ENCODE measurements at places on chromosomes 2 and 18.

GRCh38 chr2:65045651-65046050, 10.6 kb upstream of the CEP68 start:
- ATAC-seq = no peak

GRCh38 chr2:64839844-64840243, 149.4 kb upstream of the SLC1A4 start:
- peak; percentile 72 for ATAC-seq

- no peak for ATAC-seq
Measured at GRCh38 chr2:216505133-216506106, 6.8 kb downstream of the RPL37A start.

GRCh38 chr18:44507729-44508325, 172.9 kb upstream of the SETBP1 start:
- no peak for ATAC-seq

DNA sequence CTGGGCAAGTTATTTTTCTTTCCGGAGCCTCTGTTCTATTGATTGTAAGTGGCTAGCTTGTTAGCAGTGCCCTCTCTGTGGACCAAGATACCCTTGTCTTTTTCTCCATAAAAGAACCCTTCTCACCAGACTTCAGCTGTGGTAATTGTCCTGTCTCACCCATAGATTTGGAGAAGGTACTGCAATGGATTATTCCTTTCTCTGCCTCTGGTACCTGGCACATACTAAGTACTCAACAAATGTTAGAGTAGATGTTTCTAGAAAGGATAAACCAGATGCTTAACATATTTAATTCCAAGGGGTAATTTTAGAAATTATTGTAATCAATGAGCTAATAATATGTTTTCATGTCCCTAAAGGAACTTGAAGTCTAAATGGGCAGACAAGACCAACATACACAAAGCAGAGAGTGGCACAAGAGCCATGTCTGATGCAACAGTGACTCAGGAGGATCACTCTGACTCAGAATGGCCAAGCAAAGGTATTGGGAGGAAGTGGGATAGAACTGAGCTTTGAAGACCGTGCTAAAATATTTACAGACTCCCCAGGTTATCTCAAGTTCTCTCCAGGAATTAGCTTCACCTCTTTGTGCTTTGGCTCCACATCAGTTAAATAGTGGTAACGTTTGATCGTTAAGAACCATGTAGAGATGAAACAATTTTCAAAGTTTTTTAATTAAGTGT, 129.7 kb upstream of the OSR1 start:
- ATAC-seq = peak; percentile 85

DNA sequence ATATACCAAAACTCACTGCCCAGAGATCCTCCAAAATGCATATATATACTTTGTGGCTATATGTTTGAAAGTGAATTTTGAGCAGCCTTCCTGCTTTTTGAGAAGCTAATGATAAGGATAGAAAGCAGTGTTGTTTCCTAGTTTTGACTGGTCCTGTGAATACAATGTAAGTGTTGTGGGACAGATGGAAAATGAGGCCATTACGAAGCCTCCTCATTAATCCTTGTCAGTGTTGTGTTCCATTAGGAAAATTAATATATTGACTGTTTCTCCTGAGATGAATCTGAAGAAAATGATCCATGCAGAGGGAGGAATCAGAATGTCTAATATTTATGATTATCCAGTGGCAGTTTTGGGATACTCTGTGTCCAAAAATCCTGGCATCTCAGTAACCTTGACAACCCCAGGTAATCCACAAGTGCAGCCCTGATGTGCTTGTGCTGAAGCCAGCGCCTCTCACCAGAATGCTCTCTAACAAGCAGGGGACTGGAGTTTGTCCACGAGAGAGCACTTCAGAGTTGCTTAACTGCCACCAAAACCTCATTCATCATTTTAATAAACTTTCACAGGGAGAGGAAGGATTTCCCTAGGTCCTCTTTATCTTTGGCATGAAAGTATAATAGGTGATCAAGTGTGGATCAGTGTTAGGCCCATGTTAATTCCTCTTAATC, 418.6 kb downstream of the CMPK2 start:
- ATAC-seq = no peak

GRCh38 chr2:45120546-45120945, 111.3 kb upstream of the SIX2 start:
- ATAC-seq = no peak

GRCh38 chr2:173681881-173682650, 283.1 kb downstream of the SP3 start:
- no peak for ATAC-seq

DNA sequence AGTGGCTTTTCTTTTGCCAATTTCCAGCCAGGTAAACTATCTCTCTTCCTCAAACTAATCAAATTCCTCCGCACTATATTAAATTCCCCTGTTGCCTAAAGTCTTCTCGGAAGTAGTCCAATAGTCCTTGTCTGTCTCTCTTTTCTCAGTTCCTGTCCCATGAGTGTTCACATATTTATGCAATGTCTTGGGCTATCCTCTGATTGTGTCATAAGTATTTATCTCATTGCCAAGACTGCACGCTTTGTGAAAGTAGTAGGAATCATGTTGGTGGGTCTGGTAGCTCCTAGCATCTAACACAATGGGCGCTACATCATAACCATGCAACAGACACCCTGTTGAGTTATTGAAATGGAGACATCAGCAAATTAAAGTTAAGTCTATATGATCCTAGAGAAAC, 59.9 kb upstream of the POU3F3 start:
- ATAC-seq = no peak

- ATAC-seq = no peak
Measured at GRCh38 chr2:82320296-82320695, 2015.7 kb upstream of the LRRTM1 start.

- no peak for ATAC-seq
Measured at GRCh38 chr2:199928626-199929025, 17.5 kb downstream of the C2orf69 start.

- no peak for ATAC-seq
Measured at GRCh38 chr2:108455571-108455970, 6.6 kb downstream of the GCC2 start.

DNA sequence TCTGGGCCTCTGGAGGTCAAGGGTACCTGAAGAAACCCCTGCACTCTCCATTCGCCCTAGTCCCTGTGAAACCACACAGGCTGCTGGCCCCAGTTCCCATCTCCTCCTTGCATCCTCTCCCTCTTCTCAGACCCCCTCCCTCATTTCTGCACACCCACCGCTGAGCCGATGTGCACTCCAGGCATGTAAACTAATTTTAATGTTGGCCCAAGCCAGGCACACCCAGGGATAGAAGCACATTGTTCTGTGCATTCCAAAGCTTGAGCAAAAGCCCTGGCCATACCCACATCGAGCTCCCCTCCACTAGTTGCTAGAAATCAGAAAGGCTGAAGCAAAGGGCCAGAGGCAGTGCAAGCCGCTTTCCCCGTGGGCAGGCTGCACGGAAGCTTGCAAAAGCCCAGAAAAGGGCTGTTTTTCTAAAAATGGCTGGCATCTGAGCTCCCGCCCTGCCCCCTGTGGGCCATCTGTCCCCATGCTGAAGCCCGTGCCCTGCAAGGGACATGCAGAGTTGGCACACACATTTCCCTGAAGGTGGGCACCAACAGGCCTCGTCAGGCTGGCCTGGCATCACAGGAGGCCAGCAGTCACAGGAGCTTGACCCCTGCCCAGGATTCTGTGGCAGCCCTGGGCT, 181.6 kb downstream of the SMAD7 start:
- no peak for ATAC-seq

- ATAC-seq = no peak
Measured at GRCh38 chr18:24027156-24027827, 12.7 kb downstream of the TTC39C start.

GRCh38 chr18:55240978-55241377, 281.7 kb upstream of the CCDC68 start:
- ATAC-seq = peak; percentile 11

DNA sequence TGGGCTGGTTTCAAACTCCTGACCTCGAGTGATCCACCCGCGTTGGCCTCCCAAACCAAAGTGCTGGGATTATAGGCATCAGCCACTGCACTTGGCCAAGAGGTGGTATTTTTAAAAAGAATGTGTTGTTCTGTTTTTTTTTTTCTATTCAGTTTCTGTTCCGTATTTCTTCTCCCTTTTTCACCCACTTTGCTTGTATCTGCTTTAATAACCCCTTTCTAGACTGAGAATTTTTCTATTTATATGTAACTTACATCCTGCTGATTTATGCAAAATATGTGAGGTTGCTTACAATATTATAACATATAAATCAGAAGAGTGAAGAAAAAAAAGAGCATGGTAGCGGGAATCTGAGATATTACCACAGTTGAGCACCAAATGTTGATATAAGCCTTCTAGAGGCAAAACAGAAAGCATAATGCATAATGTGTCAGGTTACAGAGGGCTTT, 17.2 kb upstream of the LYPD6B start:
- no peak for ATAC-seq

DNA sequence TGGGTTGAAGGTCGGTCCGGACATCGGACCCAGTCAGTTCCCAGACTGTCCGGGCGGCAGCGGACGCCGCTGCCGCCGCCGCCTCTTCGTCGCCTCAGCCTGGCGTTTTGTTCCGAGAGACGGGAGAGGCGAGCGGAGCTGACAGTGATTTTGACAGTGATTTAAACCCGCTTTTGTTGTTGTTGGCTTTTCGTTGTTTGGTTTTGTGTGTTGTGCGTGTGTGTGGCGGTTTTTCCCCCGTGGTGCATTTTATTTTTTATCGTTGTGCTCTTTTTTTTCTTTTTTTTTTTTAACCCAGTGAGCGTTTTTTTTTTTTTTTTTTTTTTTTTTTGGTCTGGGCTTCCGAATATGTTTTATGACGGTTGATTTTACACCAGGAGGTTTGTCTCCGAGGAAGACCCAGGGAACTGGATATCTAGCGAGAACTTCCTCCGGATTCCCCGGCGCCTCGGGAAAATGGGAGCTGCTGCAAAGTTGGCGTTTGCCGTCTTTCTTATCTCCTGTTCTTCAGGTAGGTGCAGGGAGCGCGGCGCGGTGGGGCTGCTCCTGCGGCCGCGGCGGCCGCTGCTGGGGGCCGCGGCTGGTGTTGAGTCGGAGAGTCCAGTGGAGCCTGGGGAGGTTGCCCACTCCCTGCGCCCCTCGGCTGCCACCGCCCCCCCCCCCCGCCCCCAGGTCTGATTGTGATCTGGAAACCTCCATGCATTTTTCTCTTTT, at the start of gene ACVR2A:
Gene ACVR2A (plus strand): TSS at position 333 of the 714 bp plus-strand sequence. CDS start 124 bp downstream, at position 457.
- peak; percentile 31 for ATAC-seq

- ATAC-seq = no peak
Measured at GRCh38 chr18:5155218-5155906, 41.7 kb downstream of the AKAIN1 start.

DNA sequence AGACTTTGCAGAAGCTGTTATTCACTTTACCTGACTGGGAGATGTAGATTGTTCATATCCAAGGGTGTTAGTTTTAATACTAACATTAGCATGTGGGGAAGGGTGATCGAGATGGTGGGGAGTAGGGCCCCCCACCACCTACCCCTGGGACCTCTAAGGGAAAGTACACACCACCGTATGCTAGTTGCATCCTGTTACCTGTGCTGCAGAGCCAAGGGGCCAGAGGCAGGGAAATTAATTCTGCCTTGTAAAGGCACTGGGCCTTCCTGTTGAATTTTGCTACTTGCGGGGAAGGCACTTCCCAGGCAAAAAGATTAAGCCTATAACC, 9.0 kb downstream of the STEAP3 start:
- no peak for ATAC-seq

- no peak for ATAC-seq
Measured at GRCh38 chr2:232375164-232375563, 3.4 kb upstream of the ALPP start.

DNA sequence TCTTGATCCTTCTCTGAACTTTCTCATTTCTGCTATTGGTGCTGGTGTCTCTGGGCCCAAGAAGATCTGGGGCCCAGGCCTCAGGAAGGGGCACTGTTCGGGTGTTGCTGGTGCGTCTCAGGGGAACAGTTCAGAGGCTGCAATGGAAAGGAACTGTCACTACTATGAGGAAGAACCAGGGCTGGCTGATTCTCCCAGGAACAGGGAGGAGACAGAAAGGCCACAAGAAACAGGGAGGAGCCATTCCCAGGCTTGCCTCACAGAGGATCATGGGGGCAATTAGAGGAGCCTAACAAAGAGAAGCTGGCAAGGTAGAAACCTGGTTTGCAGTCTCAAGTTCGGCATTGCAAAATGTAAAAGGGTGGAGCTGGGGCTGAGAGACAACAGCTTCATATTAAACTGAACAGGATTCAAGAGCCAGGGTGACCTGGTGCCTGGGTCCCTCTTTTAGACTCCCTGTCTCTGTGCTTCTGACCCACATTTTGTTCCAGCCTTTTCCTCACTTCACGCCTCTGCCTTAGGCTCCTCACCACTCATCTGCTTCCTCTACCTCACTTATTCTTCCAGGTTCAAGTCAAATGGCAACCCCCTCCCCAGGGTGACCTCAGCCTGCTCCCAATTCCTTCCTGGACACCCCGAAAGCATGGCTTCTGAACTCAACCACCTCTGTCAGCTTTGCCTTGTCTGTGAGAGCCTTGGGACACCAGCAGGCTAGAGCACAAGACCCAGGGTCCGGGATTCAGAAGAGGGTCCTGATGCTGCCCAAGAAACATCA, 58.4 kb downstream of the GYPC start:
- ATAC-seq = no peak

- ATAC-seq = no peak
Measured at GRCh38 chr2:15754703-15755099, 163.0 kb downstream of the DDX1 start.

GRCh38 chr18:31235856-31236255, 73.2 kb upstream of the DSC1 start:
- no peak for ATAC-seq

GRCh38 chr18:59219672-59220163, at the start of gene GRP:
GRP (plus strand) TSS chr18:59220158; CDS start chr18:59220266, 108 bp downstream.
- ATAC-seq = no peak

- no peak for ATAC-seq
Measured at GRCh38 chr2:32489061-32489460, 132.2 kb downstream of the BIRC6 start.

- peak; percentile 91 for ATAC-seq
Measured at GRCh38 chr2:10278029-10278762, 24.5 kb upstream of the HPCAL1 start.

- no peak for ATAC-seq
Measured at GRCh38 chr2:171923206-171923605, 945 bp downstream of the HAT1 start.

DNA sequence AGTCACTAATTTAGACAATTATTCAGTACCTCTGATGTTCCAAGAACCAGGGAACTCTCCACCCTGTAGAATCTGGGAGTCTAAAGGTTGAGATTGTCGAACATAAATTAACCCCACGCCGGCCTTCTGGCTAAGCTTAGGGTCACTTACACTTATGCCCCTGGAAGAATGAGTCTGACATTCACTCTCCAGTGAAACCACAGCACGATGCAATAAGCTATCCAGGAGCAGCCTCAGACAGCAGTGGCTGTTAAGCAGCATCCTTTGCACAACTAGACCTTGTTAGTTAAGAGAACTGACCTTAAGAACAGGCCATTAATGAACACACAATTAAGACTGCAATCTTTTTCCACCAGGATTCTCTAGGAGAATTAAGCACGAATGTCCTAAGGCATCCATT, 25.0 kb downstream of the SH3YL1 start:
- no peak for ATAC-seq

GRCh38 chr18:71899707-71900472, 644.3 kb downstream of the CBLN2 start:
- no peak for ATAC-seq

Measured in activated T-helper 17 cell treated with anti-CD3 and anti-CD28 coated beads, Interleukin-2, amount 50 U/mL, for 72 hours (primary cell).